ENCODE measurements at places on chromosomes 11 and 22.

GRCh38 chr22:39349967-39350726 lies at the start of gene SYNGR1:
SYNGR1 (plus strand) TSS chr22:39349991; CDS start chr22:39350011, 20 bp downstream.
- DNase-seq: peak; percentile 39

- no peak for DNase-seq
Observed at GRCh38 chr11:2390091-2390724, 10.3 kb upstream of the TSSC4 start.

DNA sequence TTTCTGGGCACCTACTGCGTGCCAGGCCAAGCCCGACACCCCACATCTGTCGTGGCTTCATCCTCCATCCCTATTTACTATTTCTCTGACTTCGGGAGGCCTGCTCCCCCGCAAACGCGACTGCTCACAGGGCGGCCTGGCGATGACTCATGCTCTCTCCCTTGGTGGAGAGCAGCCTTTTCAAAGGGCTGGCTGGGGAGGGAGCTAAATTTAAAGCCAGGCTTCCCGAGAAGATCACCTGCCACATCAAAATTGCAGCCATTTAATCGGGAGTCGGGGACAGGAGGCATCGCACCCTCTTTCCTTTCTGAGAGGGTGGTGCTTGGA lies 24.9 kb upstream of the SHISAL1 start:
- DNase-seq: peak; percentile 81

GRCh38 chr11:18005376-18006129 lies 7.3 kb downstream of the SERGEF start:
- peak; percentile 6 for DNase-seq

GRCh38 chr11:122900587-122901202 lies 18.1 kb downstream of the JHY start:
- DNase-seq: no peak

- DNase-seq: no peak
Observed at GRCh38 chr22:43292630-43293018, 50.5 kb downstream of the SCUBE1 start.

DNA sequence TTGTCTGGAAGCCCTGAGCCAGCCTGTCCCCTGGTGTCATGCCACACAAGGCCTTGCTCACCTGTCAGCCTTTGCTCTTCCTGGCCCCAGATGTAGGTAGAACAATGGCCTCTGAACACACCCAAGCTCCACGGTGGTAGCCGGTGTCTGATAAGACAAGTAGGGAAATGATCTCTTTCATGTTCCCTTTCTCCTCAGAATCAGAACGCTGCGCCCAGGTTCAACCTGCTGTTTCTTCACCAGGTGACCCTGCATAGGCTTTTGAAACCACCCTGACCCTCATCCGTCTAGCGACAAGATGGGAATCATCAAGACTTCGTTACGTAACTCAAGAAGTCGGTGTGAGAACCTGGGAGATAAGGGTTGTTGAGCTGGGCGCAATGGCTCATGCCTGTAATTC lies 28.7 kb upstream of the YWHAH start:
- no peak for DNase-seq

- peak; percentile 41 for DNase-seq
Observed at GRCh38 chr11:45100339-45100738, 46.1 kb upstream of the PRDM11 start.

DNA sequence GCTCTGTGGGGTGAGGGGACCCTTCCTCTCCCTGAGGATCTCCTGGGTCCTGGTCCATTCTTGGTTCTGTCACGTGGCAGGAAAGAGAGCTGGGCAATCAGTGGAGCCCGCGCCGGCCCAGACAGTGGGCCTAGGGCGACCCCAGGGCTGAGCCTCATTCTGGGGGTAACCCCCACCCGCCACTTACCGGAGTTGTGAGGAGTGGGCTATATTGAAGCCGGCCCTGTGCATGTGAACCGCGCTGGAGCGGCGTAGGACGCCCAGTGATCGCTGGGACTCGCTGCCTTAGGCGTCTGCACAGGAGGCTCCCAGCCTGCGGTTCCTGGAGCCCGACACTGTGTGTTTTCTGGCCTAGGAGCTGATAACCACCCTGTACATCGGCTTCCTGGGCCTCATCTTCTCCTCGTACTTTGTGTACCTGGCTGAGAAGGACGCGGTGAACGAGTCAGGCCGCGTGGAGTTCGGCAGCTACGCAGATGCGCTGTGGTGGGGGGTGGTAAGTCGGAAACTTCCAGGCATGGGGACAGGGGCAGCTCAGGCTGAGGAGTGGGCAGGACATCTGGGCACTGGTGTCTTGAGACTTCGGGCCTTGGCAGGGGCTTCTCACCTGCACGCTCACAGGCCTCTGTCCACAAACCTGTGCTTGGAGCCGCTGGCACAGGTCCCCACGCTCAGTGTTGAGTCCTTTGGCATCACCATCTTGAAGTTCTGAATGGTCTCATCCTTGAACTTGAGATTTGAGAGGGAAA lies 127.1 kb downstream of the KCNQ1OT1 start:
- no peak for DNase-seq

- peak; percentile 76 for DNase-seq
Observed at GRCh38 chr11:10329935-10330334, 25.1 kb downstream of the ADM start.

- DNase-seq: no peak
Observed at GRCh38 chr22:20260071-20260765, 7.9 kb downstream of the RTN4R start.

DNA sequence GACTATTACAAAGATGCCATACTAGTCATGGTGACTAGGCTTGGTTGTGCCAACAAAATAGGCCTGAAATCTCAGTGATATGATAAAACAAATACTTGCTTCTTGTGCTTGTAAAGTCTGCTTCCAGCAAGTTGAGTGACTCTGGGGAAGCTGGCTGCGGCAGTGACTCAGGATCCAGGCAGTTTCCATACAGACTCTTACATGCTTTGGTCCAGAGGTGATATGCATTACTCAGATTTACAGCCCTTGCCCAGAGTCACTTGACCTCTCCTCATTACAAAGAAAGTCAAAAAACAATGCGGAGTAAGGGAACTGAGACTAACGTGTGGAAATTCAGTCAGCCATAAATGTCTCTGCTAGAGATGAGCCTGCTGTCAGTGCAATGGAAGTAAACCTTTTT lies 387.5 kb downstream of the KCNA4 start:
- peak; percentile 33 for DNase-seq

GRCh38 chr11:72614381-72614780 lies 59.8 kb downstream of the PDE2A start:
- no peak for DNase-seq

GRCh38 chr22:46329616-46330015 lies 5.9 kb upstream of the TRMU start:
- no peak for DNase-seq

- peak; percentile 52 for DNase-seq
Observed at GRCh38 chr22:41672780-41673509, 15.7 kb downstream of the SNU13 start.

All from AG08395 (cell line).